ENCODE measurements at places on chromosomes 3 and 15. TPM values are rescaled to one million over a fixed set of nuclear protein-coding genes. Genes with fewer than 3 reads are reported as not detected.

ROPN1B gene
- total RNA-seq = not detected

TRIM71 gene
- 0.25 TPM for total RNA-seq

COPB2 gene
- total RNA-seq = 87.2 TPM

TGM4 gene
- total RNA-seq = not detected

HRG gene
- total RNA-seq = not detected

MAP2K5 gene
- 13.0 TPM for total RNA-seq

ARL13B gene
- 11.6 TPM for total RNA-seq

HCLS1 gene
- total RNA-seq = 189 TPM

MASP1 gene
- 0.13 TPM for total RNA-seq

CTXN2 gene
- not detected for total RNA-seq

HTR3E gene
- not detected for total RNA-seq

STAC gene
- total RNA-seq = not detected

DHFR2 gene
- total RNA-seq = 7.5 TPM

FSD2 gene
- not detected for total RNA-seq

SUSD5 gene
- total RNA-seq = not detected

FETUB gene
- total RNA-seq = not detected

ISLR gene
- 0.26 TPM for total RNA-seq

CAPN3 gene
- total RNA-seq = 1.9 TPM

GOLGA8R gene
- total RNA-seq = 0.61 TPM

FEZF2 gene
- total RNA-seq = not detected

ANKRD63 gene
- not detected for total RNA-seq

FGF12 gene
- total RNA-seq = not detected

FSTL1 gene
- 0.91 TPM for total RNA-seq

ANKUB1 gene
- total RNA-seq = not detected

ZKSCAN7 gene
- total RNA-seq = 2.3 TPM

ADGRG7 gene
- not detected for total RNA-seq

PLXNB1 gene
- 6.8 TPM for total RNA-seq

SERPINI2 gene
- total RNA-seq = not detected

VWA5B2 gene
- total RNA-seq = not detected

IL17RD gene
- 0.11 TPM for total RNA-seq

CSTA gene
- total RNA-seq = not detected

FANCD2OS gene
- total RNA-seq = not detected

Measured in activated T-cell treated with anti-CD3 and anti-CD28 coated beads, Interleukin-2, amount 50 U/mL, for 4 hours (primary cell).